ENCODE measurements at places on chromosomes 2 and 18.

DNA sequence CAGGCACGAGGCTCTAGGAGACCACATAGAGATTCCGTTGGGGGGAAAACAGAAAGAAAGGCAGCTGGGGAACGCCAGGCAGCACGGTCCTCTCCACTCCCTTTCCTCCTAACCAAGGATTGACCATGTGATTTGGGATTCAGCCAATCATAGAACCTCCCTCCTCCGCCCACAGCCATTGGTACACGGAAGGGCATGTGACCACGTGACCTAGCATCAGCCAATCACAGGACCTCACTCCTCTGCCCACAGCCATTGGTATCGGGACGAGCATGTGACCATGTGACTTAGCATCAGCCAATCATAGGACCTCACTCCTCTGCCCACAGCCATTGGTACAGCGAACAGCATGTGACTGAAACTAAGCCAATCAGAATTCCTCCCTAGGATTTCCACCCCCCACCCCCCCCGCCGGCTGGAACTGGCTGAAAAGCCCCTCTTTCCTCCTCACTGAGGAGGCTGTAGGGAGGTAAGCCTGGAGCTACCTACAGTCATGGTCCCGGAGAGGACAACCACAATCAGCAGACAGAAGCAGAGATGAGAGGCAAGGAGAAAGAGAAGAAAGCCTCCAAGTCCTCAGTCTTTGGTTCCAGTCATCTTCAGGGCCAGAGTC, 7.6 kb downstream of the SERPINE2 start:
- peak; percentile 11 for DNase-seq

GRCh38 chr2:180656455-180656847, 324.0 kb upstream of the UBE2E3 start:
- no peak for DNase-seq

DNA sequence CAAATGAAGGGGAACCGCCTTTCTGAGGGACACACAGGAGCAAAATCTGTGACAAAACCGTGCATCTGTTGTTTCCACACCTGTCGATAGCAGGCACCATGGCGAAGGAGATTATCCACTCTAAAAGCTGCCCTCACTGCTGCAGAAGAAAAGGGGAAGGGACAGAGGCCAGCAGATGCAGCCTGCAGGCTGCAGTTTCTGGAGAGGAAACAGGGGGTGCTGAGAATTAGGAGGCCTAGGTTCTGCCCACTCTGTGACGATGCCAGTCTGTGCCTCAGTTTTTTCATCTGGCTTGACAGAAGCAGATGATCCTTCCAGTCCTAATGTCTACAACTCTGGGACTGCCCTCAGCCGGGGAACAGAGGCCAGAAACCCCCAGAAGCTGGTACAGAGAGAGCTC, 17.7 kb downstream of the PAX8 start:
- peak; percentile 50 for DNase-seq

GRCh38 chr2:113757138-113757657, 756 bp upstream of the SLC35F5 start:
- DNase-seq = no peak

GRCh38 chr18:37476182-37476581, 89.4 kb downstream of the CELF4 start:
- peak; percentile 49 for DNase-seq

DNA sequence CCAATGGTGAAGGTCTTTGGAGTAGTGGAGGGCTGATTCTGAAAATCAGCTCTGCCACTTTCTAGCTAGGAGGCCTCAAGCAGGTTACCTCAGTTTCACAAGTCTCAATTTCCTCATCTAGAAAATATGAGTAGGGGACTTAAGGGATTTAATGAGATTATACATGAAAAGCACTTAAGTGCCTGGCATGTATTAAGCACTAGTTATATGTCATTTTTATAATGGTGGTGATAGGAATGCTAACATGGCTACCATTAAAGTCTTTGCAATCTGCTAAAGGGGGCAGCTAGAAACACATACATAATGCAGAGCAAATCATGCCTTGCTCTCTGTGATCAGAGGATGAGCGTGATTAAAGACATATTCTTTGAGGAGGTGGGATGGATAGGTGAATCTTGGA, 640.9 kb upstream of the ZEB2 start:
- DNase-seq = no peak

DNA sequence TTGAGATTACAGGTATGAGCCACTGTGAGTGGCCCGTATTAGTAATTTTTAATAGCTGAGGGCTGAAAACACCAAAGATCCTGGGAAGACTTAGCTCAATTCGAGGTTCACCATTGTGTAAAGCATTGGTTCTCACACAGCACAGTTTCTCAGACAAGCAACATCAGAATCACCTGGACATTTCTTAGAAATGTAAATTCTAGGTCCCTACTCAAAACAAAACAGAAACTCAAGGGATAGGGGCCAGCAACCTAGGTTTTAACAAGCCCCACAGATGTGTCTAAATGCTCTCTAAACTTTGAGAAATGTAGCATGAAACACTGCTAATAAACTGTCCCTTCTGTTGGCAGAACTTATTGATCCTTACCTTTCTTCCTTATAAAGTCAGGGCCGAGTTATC, 681.2 kb downstream of the RNF144A start:
- DNase-seq = no peak

- DNase-seq = no peak
Observed at GRCh38 chr2:39734445-39734844, 44.6 kb downstream of the THUMPD2 start.

DNA sequence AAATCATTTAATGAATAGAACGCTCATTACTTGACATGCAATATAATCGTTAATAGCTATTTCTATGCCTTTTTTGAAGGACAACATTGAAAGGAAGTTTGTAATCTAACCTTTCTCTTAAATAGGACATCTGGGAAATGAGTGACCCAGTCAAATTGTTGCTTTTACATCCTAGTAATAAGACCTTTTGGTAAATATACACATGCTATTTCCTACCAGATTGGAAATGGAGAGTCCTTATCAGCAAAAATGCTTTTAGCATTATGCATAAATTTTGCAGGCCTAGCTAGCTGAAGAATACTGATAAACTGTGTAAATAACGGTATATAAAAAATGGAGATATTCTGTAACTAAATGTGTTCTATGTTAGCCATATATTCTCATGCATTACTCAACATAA, 567.3 kb upstream of the DSEL start:
- DNase-seq = no peak

DNA sequence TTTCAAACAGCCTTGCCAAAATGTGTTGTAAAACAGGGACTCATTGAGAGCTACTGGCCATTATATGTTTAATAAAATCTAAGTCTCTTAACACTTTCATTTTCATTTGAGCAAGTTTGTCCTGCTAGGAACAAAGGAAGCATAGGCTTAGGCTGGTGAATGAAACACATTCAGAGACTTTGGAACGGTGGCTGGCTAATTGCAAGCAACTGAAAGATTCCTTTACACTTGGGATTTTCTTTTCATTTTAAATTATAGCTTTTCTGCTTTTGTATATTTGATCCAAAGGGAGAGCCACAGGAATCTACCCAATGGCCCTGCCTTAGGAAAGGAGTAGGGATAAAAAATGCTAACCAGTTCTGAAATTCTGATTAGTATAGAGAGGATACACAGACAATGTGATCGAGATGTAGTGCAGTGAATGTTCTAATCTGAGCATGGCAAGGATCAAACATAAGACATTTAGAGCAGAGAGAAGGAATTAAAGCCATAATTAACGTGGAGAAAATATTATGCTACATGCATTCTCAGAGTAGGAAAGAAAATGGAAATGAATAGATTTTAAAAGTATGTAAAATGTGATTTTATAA, 911.4 kb upstream of the SLC39A10 start:
- no peak for DNase-seq

- DNase-seq = no peak
Observed at GRCh38 chr2:43300781-43301583, 74.6 kb upstream of the ZFP36L2 start.

GRCh38 chr2:120675460-120676130, 60.1 kb upstream of the GLI2 start:
- DNase-seq = peak; percentile 79

DNA sequence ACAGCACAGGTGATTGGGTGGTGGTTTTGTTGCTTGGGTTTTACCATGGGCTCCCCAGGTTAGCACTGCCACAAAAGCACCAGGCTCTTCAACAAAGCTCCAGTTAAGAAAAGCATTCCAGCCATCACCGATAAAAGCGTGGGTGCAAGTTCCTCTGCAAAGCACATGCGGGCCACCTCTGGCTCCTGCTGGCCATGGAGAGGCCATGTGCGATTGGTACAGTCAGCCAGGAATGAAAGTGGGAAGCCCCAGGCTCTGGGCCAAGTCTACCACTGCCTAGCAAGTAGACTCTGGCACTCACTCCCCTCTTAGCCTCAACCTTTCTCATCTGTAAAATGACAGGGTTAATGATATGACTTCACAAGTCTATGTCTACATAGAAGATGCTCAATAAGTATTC, 36.0 kb downstream of the BCL11A start:
- DNase-seq = no peak

GRCh38 chr2:45626387-45627221, 15.5 kb upstream of the SRBD1 start:
- DNase-seq = no peak

GRCh38 chr2:139867601-139868226, 1087.5 kb upstream of the NXPH2 start:
- no peak for DNase-seq

GRCh38 chr2:58923869-58924268, 682.7 kb upstream of the FANCL start:
- DNase-seq = no peak

DNA sequence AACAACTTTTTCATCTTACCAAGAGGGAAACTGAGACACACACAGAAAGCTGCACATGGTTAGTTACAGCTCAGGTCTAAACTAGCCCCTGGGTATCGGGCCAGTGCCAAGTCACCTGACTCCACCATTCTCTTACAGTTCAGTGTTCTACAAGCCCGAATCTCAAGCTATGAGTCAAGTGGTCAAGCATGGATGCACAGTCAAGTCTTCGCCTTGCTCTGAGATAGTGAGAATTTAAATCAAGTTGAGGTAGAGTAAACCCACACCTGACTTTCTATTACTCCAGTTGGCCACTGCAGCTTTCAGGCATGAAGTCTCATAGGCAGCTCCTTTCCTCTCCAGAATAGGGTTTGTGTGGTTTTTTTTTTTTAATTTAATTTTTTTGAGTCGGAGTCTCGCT, 34.5 kb upstream of the ARL5A start:
- DNase-seq = no peak

GRCh38 chr2:8709611-8710010, 27.8 kb downstream of the ID2 start:
- no peak for DNase-seq

- DNase-seq = no peak
Observed at GRCh38 chr2:178485356-178485755, 5.1 kb downstream of the PLEKHA3 start.

DNA sequence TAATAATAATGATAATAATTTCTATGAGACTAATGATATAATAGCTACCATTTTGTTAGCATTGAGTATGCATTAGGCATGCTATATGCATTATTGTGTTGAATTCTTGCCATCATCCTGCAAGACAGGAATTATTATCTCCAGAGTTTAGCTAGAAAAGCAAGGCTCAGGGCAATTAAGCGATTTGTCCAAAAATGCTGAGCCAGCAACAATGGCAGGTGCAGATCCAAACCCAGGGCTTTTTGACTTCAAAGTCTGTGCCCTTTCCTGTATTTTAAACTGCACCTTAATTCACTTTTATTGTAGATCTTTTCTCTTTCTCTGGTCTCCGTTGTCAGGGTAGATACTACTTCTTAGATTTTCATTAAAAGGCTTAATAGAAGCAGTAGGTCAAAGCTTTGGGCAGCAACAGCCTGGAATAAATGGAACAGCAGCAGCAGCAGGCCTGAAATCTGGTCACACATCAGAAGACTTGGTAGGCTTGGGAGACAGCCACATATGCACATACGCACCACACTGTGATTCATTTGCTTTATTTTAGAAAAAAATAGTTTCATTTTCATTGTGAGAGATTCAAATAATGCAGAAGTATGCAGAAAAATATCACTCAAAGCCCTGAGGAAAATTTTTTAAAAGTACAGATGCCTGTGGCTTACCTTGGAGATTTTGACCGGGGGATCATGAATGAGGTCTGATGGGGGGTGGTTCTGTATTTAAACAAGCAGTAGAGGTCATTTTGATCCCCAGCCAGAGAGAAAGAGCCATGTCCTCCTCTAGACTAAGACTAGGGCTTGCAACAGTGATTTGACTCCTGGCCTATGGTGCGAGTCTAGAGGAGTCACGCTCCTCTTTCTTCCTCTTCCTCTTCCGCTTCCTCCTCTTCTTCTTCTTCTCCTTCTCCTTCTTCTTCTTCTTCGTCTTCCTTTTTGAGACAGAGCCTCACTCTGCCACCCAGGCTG, 455.7 kb downstream of the TSN start:
- DNase-seq = no peak

DNA sequence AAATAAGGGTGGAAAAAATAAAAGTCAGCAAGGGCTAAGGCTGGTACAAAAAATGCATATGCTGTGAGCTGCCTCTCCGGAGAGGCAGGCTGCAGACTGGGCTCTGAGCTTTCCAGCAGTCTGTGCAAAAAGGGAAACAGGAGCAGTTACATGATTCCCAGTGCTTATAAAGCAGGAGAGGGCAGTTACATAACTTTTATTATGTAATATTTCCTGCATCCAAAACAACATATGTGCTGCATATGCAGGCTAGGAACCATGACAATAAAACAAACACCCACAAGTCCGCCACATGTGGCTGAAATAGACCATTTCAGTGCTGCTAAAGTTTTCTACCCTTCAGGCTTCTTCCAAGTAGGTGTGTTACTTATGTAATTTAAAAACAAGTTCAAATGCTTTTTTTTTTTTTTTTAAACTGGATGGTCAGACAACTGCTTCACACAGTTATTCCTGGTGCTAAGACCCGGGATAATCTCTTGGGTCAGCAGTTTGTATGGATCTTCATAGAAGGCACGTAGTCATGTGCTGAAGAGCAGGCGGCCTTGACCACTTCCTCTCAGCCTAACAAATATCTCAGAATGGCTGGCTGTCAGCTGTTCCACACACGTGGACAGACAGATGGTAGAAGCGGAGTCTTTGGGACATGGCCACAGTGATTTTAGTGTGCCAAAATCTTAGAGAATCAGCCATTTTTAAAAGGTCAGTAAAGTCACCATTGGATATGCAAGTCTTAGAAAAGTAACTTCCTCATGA, 43.5 kb downstream of the ARMC9 start:
- peak; percentile 62 for DNase-seq

Measured in NB4 (cell line).